ENCODE measurements at places on chromosomes 5 and 9. TPM values are rescaled to one million over a fixed set of nuclear protein-coding genes. Genes with fewer than 3 reads are reported as not detected.

DNA sequence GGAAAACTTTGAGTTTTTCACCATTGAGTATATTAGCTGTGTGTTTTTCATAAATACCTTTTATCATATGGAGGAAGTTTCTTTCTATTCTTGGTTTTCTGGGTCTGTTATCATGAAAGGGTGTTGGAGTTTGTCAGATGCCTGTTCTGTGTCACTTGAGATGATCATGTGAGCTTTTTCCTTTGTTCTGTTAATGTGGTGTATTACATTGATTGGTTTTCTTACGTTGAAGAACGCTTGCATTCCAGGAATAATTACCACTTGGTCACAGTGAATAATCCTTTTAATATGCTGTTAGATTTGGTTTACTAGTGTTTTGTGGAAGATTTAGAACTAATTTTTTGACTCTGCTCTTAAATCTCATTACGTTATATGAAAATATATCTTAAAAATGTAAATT, 7.8 kb downstream of the PLEKHG4B start:
- H3K36me3 ChIP-seq, result no peaks in the 10 kb centered on the region
- no peak for DNase-seq
- H3K4me3 ChIP-seq, result no peak overlapping the region
- H3K27me3 ChIP-seq, result no peaks in the 10 kb centered on the region

Gene TAF11L5
- not detected for total RNA-seq

DNA sequence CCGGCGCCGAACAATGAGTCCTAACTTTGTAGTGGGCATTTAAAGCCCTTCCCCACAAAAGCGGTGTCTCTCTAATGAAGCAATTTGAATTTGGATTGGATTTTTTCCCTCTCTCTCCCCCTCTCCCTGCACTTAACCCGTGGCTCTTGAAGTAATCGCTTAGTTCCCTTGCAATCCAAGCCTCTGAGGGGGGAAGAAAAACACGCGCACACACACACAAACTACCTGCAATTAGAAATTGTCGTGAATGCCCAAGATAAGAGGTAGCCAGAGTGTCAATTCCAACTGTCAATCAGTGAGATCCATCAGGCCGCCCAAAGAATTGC, 1.2 kb downstream of the LHX6 start:
- no peak for DNase-seq
- H3K4me3 ChIP-seq, result no peak overlapping the region
- no peaks in the 10 kb centered on the region for H3K4me1 ChIP-seq
- H3K27me3 ChIP-seq, result no peaks in the 10 kb centered on the region

DNA sequence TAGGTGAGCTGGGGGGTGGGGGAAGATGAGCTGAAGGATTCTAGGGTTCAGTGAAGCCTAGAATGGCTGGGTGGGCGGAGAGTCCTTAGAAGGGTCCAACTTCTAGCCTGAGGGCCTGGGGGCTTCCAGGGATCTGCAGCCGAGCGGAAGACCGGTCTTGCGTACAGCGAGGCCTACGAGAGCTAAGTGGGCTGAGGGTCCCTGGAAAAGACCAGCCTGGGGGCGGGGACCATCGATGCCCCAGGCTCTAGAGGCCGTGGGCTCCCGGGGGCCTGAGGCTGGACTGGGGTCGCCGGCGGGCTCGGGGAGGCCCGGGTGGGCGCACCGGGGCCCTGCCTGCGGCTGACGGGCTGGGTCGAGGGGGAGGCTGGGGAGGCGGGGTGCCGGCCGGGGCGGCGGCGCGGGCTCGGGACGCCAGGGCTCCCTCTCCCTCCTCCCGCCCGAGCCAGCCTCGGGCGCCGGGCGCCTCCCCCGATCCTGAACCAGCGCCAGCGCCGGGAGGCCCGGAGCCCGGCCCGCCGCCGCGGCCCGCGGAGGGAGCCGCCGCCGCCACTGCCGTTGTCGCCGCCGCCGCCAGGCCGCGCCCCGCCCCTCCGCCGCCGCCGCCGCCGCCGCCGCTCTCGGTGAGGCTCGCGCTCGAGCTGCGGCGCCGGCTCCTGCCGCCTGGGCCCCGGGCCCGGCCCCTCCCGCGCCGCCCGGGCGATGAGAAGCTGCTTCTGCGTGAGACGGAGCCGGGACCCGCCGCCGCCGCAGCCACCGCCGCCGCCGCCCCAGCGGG, at the start of gene MVB12B:
Gene MVB12B (plus strand): TSS at position 602 of the 778 bp plus-strand sequence. CDS start 101 bp downstream, at position 703.
- peak within 1 kb of the TSS; percentile 66 for H3K4me3 ChIP-seq
- peak within 1 kb of the TSS; percentile 67 for H3K27ac ChIP-seq
- peaks cover 2% of the 10 kb centered on the region for H3K4me1 ChIP-seq
- H3K27me3 ChIP-seq, result no peaks in the 10 kb centered on the region

GRCh38 chr9:76609285-76610010, 150.5 kb downstream of the GCNT1 start:
- no peak for DNase-seq
- H3K36me3 ChIP-seq, result no peaks in the 10 kb centered on the region
- no peak overlapping the region for H3K27ac ChIP-seq
- H3K4me1 ChIP-seq, result no peaks in the 10 kb centered on the region

- no peak for DNase-seq
- H3K27ac ChIP-seq, result no peak overlapping the region
- no peaks in the 10 kb centered on the region for H3K36me3 ChIP-seq
These were observed 180.9 kb downstream of the IRX2 start for GRCh38 chr5:2570586-2570985.

Gene CNTNAP3
- total RNA-seq, result 0.73 TPM

Gene LCN2
- total RNA-seq, result not detected

Gene ADGRV1
- total RNA-seq, result 1.1 TPM

Gene CERCAM
- total RNA-seq, result 63.9 TPM

DNA sequence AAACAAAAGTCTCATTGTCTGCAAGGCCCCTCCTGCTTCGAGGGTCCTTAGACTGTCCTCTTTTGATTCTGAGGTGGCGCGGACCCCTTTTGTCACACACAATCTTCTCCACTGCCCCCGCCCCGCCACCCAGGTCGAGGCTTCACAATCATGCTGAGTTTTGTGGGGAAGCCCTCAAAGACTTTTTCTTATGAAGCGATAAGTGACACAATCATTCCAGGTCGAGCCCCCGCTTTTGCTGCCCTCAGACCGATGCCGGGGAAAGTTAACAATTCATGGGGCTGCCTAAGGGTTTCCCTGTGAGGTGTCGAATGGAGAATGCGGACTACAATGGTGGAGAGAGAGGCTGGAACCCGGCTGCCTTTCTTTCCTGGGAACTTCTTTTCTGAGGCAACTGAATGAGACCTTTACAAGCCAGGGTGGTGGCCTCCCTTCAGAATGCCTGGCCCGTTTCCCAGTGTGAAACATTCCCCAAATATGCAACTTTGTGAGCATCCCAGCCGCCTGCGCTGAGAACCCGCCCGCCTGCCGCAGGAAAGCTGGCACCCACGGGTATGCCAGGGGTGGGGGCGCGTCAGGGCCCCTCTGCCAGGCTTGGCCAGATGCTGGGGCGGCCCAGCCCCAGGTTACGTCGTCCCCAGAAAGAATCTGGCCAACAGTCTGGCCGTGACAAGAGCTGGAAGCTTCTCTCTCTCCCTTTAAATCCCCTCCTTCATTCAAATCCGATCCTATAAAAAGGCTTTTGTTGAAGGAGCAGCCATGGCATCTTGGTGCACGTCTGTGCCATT, 71.9 kb downstream of the MAP1B start:
- peaks cover 11% of the 10 kb centered on the region for H3K4me1 ChIP-seq
- H3K36me3 ChIP-seq, result no peaks in the 10 kb centered on the region
- DNase-seq, result peak; percentile 82
- H3K4me3 ChIP-seq, result peak overlapping the region; percentile 28
- H3K27me3 ChIP-seq, result no peaks in the 10 kb centered on the region

Gene C8G
- total RNA-seq, result not detected

- H3K27ac ChIP-seq, result no peak overlapping the region
- no peak overlapping the region for H3K4me3 ChIP-seq
- H3K4me1 ChIP-seq, result peaks cover 12% of the 10 kb centered on the region
- no peaks in the 10 kb centered on the region for H3K36me3 ChIP-seq
- DNase-seq, result peak; percentile 33
- H3K27me3 ChIP-seq, result no peaks in the 10 kb centered on the region
These were observed 34.4 kb upstream of the SLC25A51 start for GRCh38 chr9:37938121-37938891.

- no peak overlapping the region for H3K27ac ChIP-seq
- peaks cover 4% of the 10 kb centered on the region for H3K27me3 ChIP-seq
- no peaks in the 10 kb centered on the region for H3K36me3 ChIP-seq
- DNase-seq, result no peak
- no peaks in the 10 kb centered on the region for H3K4me1 ChIP-seq
These were observed 42.3 kb downstream of the SHOC1 start for GRCh38 chr9:111752455-111752854.

GRCh38 chr5:44365345-44365744, 23.9 kb downstream of the FGF10 start:
- H3K36me3 ChIP-seq, result no peaks in the 10 kb centered on the region
- no peak for DNase-seq
- H3K27ac ChIP-seq, result no peak overlapping the region
- H3K4me1 ChIP-seq, result peaks cover 2% of the 10 kb centered on the region
- no peak overlapping the region for H3K4me3 ChIP-seq

GRCh38 chr9:2567922-2568321, 53.7 kb upstream of the VLDLR start:
- H3K4me3 ChIP-seq, result no peak overlapping the region
- H3K27ac ChIP-seq, result no peak overlapping the region
- DNase-seq, result no peak
- peaks cover 15% of the 10 kb centered on the region for H3K4me1 ChIP-seq
- H3K36me3 ChIP-seq, result no peaks in the 10 kb centered on the region

Gene FCN1
- 1.9 TPM for total RNA-seq

- H3K4me1 ChIP-seq, result peaks cover 9% of the 10 kb centered on the region
- H3K4me3 ChIP-seq, result no peak overlapping the region
- H3K36me3 ChIP-seq, result no peaks in the 10 kb centered on the region
- H3K27ac ChIP-seq, result no peak overlapping the region
- H3K27me3 ChIP-seq, result no peaks in the 10 kb centered on the region
These were observed 141.0 kb upstream of the PPP1R26 start for GRCh38 chr9:135338546-135338945.
